ENCODE measurements at places on chromosomes 6 and 20.
A peak's percentile ranks its signal among the peaks of the same experiment; 100 is the strongest.

GRCh38 chr6:168027521-168027920 lies 30.1 kb downstream of the KIF25 start:
- no peak for DNase-seq

GRCh38 chr20:46951405-46951804 lies 56.8 kb downstream of the EYA2 start:
- DNase-seq = peak; percentile 6

DNA sequence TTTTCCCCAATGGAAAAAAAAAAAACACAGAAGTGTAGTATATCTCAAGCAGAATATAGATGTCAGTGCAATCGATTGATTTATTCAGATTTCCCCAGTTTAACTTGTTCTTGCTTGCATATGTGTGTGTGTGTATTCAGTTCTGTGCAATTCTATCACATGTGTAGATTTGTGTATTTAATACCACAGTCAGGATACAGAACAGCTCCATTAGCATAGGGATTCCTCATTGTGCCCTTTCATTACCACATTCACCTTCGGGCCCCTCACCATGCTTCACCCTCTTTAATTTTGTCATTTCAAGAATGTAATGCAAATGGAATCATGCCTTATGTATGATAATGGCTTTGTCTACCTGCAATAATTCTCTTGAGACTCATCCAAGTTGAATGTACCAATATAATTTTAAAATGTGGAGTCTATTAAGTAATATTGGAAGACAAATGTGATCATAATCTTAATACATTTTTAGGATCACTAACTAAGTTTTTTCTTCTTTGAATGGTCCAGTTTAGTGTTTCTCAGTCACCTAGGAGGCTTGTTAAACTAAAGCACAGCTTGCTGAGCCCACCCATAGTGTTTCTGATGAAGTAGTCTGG lies 187.9 kb downstream of the TENT5A start:
- DNase-seq = no peak

DNA sequence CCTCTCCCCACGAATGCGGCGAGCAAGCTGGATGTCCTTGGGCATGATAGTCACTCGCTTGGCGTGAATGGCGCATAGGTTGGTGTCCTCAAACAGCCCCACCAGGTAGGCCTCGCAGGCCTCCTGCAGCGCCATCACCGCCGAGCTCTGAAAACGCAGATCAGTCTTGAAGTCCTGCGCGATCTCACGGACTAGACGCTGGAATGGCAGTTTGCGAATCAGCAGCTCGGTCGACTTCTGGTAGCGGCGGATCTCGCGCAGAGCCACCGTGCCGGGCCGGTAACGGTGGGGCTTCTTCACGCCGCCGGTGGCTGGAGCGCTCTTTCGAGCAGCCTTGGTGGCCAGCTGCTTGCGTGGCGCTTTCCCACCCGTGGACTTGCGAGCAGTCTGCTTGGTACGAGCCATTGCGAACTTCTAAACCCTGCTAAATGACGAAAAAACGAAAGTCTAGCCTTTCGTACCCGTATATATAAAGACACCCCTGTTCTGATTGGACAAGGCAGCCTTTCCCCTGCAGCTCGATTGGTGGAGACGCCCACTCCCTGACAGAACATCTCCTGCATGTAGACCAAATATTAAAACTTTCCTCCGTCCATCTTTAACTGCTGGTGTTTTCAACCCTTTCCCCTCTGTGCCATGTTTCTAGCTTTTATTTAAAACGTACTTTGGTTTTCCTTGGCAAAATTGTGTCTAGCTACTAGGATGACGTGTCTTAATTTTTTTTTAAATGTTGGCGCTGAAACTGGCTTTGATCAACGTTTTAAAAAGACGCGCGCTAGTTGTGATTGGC lies 109.8 kb downstream of the HFE start:
- peak; percentile 96 for DNase-seq
